CD4-positive, alpha-beta T cell treated with Interleukin-15 for 1 hour (primary cell): ENCODE measurements at places on chromosomes 3 and 15.

DNA sequence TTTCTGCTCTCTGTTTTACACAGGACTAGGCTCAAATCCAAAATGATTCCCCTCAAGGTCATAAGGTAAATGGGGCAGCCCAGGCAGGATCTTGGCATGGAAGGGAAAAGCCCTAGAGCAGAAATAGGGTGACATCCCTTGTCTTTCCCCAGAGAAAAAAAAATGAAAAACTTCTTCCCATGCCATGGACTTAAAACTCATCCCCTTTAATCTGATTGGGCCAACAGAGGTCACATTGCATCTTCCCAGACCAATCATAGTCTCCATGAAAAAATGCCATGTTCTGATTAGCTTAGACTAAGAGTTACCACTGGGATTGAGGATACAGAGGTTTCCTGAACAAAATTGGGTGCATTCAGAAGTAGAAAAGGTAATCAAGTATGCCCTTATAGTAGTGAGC lies 241.3 kb upstream of the LRTM1 start:
- DNase-seq: no peak

- no peak for DNase-seq
Measured at GRCh38 chr3:193418576-193419373, 40.2 kb upstream of the ATP13A5 start.

- no peak for DNase-seq
Measured at GRCh38 chr3:123350971-123351370, 97.9 kb downstream of the ADCY5 start.

DNA sequence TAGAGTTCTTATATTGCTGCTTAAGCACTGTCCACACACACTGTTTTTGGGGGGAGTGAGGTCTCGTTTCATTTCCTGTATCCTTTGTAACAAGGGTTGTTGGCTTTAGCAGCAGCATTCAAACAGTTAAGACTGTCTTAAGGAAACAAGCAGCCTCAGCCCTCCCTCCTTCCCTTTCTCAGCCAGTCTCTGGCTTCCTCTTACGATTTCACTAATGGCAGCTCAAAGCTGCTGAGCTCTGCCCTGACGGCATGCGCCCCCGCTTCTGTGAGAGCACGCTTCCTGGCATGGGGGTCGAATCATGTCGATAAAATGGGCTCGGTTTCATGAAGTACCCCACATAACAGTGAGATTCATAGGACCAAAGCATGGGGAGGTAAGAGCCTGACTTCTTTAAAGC lies 105.0 kb downstream of the KLHL25 start:
- peak; percentile 81 for DNase-seq

DNA sequence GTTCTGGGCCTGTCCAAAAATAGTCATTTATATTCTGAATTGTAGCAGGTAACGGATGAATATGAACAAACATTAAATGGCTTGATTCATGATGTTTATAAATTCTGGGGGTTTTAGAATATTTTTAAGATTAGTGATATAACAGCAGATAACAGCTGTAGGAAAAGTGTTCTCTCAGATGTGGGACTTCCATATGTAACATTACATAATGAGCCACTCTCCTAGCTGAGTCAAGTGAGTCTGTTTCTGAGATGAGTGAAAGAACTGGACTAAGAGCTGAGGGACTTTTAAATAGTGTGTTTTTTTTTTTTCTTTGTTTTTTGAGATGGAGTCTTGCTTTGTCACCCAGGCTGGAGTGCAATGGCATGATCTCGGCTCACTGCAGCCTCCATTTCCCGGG lies 13.9 kb downstream of the YEATS2 start:
- no peak for DNase-seq

- DNase-seq: no peak
Measured at GRCh38 chr3:88076712-88077111, 17.7 kb downstream of the ZNF654 start.

DNA sequence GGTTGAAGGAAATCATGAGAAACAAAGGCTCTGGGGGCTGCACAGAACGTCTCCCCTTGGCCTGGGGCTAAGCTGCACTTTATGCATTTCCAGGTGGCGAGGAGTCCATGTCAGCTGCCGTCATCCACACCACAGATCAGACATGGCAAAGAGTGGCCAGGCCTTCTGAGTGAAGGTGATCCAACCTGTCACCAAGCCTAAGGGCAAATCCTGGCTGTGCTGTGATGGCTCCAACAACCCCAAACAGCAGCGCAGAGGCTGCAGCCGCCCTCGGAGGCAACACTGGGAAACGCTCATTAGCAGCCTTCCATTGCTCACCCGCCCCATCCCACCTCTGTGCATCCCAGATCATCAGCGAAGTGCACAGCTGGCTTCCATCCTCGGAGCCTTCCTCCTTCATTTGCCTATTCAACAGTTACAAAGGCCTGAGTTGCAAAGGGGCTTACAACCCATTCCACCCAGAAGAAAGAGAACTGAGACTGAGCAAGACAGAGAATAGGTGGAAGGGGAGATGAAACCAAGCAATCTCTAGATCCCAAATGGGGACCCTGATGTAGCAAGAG lies 55.7 kb downstream of the SRGAP3 start:
- no peak for DNase-seq

GRCh38 chr3:11541321-11542303 lies 102.1 kb downstream of the VGLL4 start:
- DNase-seq: no peak

DNA sequence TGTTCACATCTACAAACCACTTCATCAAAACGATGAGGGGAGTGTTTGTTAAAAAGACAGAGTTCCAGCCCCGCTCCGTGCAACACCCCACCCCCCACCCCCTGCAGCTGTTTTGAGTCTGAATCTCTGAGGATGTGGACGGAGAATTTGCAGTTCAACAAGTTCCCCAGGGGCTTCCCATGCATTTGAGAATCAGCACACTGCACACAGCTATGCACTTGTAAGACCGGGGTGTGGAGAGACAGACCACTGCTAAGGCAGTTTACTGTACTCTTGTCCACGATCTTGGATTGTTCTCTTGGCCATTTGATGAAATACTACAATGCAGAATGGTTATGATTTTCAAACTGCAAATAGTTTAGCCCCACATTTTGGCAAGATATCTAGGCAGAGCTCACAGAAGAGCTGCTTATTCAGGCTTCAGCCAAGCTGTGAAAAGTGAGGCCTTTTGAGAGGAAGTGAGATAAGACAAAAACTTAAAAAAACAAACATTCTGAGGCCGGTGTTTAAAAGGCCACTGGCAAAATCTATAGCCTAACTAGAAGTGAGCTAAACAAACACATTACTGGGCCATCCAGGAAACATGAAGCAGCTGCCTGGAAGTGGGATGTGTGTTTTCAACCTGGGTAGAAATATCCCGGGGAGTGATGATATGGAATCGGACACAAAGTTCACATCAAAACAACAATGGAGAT lies 308.2 kb upstream of the ADAMTS9 start:
- no peak for DNase-seq

DNA sequence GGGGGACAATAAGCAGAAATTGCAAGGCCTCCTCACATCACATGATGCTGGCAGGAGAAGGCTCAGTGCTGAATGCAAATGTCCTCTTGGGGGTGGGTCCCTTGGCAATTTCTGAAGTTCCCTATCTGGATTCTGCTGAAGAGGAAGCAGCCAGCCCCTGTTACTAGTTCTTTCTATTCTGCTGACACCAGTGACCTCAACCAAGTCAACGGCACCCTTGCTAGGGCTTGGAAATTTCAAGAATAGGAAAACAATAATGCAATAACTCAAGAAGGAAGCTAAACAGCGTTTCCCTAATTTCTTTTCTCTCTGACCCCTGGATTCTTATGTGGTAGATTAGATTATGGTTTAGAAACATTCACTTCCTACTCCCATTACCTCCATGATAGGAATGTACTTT lies 46.2 kb upstream of the FOXP1 start:
- DNase-seq: peak; percentile 53

- DNase-seq: no peak
Measured at GRCh38 chr3:197463279-197463678, 92.5 kb downstream of the BDH1 start.

GRCh38 chr3:84830476-84830875 lies 128.3 kb upstream of the CADM2 start:
- DNase-seq: no peak

DNA sequence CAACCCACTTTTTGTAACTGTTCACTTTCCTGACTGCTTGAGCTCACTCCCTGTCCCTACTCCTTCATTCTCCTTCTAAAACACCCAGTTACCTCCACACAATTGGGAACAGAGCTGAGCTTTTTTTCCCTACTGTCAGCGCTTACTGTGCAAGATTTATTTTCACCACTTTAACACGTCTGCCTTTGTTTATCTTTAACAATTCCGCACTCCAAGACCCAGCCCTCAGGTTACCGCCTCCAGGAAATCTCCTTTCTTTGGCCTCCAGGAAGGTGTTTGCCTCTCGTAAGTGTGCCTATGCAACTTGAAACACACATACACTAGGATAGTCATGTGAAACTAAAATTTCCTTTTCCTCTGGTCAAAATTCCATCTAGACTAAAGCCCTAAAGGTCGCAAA lies 271.9 kb upstream of the TPRG1 start:
- no peak for DNase-seq

DNA sequence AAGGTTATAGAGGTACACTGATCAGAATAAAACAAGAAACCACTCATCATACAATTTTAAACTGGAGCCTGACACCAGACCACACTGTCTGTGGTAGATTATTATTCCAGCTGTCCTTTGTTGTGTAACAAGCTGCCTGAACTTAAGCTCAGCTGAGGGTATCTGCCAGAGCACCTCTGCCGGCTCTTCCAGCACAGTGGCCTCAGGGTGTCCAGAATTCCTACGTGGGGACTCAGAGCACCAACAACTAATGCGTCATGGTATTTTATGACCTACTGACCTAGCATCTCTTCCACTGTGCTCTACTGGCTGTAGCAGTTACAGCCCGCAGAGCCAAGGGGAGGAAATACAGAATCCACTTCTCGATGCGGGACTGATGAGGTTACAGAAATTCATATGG lies 15.6 kb upstream of the RAF1 start:
- DNase-seq: no peak

GRCh38 chr3:139199421-139200010 lies 144.3 kb upstream of the MRPS22 start:
- DNase-seq: no peak

DNA sequence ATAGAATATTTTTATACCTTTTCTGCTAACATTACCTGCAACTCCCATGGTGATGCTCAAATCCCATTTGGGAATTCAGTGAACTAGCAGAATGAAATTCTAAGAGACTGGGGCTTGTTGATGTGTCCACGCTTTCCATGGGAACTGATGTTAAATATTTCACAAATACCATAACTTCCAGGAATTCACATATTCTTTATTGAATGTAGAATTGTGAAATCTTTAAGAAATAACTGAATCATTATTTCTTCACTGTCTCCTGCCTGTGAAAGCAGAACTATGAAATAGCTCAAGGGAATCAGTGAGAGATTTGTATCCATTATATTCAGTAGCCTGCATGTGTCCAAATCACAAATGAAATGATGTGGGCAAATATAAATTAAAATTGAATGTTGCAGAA lies 130.8 kb downstream of the SERPINI1 start:
- no peak for DNase-seq

- no peak for DNase-seq
Measured at GRCh38 chr3:174337227-174337626, 521.9 kb upstream of the NAALADL2 start.

- DNase-seq: no peak
Measured at GRCh38 chr3:197197334-197197733, 101.1 kb downstream of the DLG1 start.

DNA sequence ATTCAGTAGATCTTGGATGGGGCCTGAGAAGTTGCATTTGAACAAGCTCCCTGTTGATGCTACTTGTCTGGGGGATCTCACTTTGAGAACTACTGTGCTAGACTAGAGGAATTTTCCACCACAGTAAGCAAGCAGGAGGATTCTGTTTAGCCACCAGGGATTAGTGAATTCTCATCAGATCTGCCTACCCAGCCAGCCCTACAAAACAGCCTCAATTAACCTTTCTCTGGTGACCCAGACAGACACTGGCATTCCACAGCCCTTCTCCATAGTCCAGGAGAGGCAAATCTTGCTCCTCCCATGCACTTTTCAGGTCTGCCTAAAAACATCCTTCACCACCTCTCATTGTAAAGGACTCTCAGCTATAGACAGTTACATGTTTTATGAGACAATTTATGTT lies 16.7 kb upstream of the MYH15 start:
- DNase-seq: no peak

DNA sequence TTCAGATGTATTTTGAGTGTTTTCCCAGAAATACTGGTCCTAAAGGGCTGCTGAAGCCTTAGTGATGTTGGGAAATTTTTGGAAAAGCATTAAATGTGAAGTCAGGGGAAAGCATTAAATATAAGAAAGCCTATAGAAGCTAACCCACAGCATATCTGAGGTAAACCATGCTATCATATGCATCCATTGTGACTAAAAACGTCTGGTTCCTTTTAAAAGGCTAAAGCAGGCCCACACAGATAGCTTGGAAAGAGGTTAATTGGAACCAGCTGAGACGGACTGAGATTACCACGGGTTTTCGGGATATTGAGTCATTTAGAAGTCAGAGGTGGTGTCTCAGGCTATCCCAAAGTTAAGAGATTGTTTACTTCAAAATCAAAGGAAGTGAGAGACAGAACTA lies 78.2 kb downstream of the CYP19A1 start:
- DNase-seq: no peak

DNA sequence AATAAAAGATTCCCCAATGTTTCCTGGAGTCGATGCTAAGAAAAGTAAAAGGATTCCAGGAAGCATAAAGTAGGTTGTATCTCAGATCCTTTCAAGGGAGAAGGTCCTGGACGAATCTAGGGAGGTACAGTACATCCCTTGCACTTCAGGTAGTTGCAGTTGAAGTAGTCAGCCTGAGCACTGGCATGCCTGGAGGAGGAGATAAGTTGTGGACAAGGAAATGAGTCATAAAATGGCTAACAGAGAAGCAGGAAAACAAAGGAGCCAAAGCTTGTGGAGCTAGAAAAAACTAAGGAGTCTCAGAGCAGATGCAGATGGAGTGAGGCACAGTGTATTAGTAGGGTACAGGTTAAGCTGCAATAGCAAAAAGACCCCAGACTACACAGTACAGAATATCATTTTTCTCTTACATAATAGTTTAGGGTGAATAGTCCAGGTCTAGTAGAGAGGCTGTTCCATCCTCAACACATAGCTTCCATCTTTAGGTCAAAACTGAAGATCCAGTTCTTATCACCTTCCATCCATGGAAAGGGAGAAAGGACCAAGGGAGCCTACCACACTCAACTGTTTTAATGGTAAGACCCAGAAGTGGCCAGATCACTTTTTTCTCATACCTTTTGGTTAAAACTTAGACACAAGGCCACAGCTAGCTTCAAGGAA lies 41.3 kb downstream of the COL6A5 start:
- no peak for DNase-seq

- DNase-seq: peak; percentile 49
Measured at GRCh38 chr15:40582726-40583246, 11.3 kb upstream of the KNL1 start.

- DNase-seq: no peak
Measured at GRCh38 chr15:85477061-85477460, 96.7 kb downstream of the AKAP13 start.

- no peak for DNase-seq
Measured at GRCh38 chr3:27758083-27758482, 36.0 kb upstream of the EOMES start.

DNA sequence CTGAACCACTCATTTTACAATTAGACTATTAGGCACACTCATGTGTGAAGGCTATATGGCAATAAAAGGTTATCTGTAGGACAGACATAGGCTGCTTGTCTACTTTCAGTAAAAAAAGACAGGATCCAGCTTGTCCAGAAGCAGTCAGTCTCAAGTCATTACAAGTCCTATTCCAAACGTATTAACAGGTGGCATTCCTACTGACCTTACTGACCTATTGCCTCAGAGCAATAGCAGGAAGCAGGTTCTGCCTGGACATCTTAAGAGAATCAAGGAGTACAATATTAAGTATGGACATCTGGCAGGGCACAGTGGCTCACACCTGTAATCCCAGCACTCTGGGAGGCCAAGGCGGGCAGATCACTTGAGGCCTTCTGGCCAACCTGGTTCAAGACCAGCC lies 7.0 kb downstream of the CMTM6 start:
- DNase-seq: no peak
